Activated T-helper 2 cell treated with anti-CD3 and anti-CD28 coated beads, Interferon-gamma antibody, Interleukin-2, Interleukin-4, amounts not matched to agents 10 μg/mL and 5 μg/mL and 100 μg/mL, durations not matched to agents 14 hours and 24 hours and 36 hours (primary cell): ENCODE measurements at places on chromosomes 12 and 14.

DNA sequence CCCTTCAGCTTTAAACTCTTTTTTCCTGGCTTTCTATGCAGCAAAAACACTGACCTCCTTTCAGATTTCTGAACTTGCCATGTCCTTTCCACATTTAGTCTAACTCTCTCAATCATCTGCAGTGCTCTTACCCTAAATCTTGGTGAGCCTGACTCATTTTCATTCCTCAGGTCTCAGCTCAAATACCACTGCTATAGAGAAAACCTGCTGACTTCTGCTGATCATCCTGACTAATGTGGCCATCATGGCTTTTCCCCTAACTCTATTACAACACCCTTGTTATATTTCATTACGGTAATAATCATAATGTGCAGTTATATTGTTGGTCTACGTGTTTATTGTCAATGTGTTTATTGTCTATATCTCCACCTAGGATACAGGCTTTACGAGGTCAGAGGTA is 207.3 kb upstream of the OR4E1 start:
- no peak for DNase-seq

GRCh38 chr12:92146497-92147224 is 1.0 kb upstream of the BTG1 start:
- no peak for DNase-seq

- DNase-seq = no peak
Observed at GRCh38 chr12:118206107-118206412, 70.1 kb downstream of the PEBP1 start.

GRCh38 chr12:28110329-28110728 is 79.9 kb upstream of the CCDC91 start:
- no peak for DNase-seq

- DNase-seq = no peak
Observed at GRCh38 chr14:75614179-75614578, 35.8 kb downstream of the FLVCR2 start.

- DNase-seq = no peak
Observed at GRCh38 chr14:90455100-90455571, 58.3 kb downstream of the CALM1 start.

- no peak for DNase-seq
Observed at GRCh38 chr14:58282925-58283593, 15.3 kb upstream of the ARID4A start.

DNA sequence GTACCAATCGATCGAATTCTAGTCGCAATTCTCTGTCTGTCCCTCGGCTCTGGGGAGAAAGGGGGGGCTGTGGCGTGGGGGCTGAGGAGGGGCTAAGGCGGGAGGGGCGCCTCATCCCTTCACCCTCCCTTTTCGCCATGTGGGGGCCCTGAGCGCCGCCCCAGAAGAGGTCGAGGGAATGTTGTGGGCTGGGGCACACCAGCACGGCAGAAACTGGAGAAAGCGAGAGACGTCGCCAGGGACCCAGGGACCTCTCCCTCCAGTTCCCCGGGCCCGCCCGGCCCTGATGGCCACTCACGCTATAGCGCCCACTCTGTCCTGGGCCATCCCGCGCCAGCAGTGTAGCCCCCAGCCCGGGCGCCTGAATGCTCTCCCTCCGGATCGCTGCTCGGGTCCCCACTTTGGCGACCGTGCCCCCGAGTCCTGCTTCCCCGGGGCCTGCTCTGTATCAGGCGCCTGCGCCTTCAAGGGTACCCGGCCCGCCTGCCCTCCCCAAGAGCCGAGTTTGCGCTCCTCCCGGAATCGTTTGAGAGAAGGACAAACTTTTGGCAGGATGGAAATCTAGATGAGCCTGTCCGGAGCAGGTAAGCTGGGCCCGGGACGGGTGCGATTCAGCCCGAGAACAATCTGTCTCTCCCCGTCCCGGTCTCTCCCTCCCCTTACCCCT is 62.6 kb downstream of the SMUG1 start:
- no peak for DNase-seq

DNA sequence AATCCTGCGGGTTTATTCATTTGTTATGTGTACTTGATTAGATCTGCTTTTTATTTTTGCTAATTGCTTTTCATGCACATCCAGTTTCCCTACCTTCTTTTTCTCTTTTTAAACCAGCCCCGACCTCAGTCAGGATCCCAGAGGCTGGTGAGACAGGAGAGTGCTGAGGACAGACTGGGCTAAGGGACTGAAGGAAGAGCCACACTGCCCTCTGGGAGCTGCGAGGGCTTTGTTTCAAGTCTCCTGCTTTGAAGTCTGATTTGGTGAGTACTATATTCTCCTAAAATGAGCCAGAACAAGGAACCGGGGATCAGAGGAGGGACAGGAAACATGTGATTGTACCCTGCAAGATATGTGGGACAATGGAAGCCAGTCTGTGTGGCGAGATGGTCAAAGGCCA is 23.9 kb downstream of the PRICKLE1 start:
- DNase-seq = no peak

GRCh38 chr12:23614280-23614679 is 335.2 kb downstream of the SOX5 start:
- DNase-seq = no peak

- no peak for DNase-seq
Observed at GRCh38 chr14:92668276-92668973, 80.0 kb downstream of the LGMN start.

- no peak for DNase-seq
Observed at GRCh38 chr12:66587912-66588311, 91.0 kb downstream of the GRIP1 start.
